ENCODE measurements at places on chromosomes 6 and 20.
A peak's percentile ranks its signal among the peaks of the same experiment; 100 is the strongest.

DNA sequence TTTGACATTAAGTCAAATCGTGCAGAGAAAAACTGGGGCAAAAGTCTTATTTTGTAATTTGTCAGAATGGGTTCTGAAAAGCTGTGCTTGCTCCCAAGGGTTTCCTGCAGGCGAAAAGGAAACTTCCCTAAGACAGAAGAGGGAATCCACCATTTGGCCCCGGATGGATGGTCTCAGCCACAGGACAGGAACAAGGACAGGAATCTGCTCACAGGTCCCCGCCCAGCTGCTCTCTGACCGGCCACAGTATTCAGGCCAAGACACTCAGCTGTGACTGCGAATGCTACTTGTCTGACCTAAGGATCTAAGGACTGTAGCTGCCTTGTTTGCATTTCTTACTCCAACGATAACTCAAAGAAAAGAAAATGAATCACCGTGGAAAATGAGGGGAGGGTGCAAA lies 197.0 kb downstream of the BMP7 start:
- no peak for DNase-seq

GRCh38 chr6:162249907-162250642 lies 477.5 kb downstream of the PRKN start:
- no peak for DNase-seq

GRCh38 chr6:116596815-116597214 lies 19.5 kb upstream of the RSPH4A start:
- no peak for DNase-seq

- DNase-seq = no peak
These were observed 119.4 kb downstream of the CD24 start for GRCh38 chr6:106855117-106855516.

DNA sequence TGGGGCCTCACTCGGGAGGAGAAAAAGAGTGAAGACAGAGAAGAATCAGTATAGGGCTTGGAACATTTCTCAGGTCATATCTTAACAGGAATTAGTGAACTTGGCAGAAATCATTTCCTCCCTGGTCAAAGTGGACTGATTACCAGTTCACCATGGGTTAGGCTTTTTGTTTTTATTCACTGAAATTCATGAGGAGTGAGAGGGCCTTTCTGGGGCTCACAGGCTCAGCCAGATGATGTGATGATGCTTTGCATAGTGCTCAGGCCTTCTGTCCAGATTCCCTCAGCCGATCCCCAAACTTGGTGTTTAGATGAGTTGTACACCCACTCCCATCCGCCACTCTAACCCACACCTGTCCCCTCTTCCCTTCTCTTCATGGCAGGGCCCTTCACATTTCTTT lies 32.5 kb downstream of the SRSF3 start:
- DNase-seq = no peak

DNA sequence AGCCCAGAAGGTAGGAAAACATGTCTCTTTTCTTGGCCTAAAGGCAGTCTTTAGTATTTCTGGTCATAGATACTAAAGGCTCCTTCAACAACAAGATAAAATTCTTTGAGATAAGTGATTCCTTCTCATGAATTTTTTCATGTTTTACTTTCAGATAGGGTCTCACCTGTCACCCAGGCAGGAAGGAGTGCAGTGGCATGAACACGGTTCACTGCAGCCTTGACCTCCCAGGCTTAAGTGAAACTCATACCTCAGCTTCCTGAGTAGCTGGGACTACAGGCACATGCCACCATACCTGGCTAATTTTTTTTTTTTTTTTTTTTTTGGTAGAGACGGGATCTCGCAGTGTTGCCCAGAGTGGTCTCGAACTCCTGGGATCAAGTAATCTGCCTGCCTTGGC lies 9.1 kb downstream of the PNLDC1 start:
- DNase-seq = no peak

DNA sequence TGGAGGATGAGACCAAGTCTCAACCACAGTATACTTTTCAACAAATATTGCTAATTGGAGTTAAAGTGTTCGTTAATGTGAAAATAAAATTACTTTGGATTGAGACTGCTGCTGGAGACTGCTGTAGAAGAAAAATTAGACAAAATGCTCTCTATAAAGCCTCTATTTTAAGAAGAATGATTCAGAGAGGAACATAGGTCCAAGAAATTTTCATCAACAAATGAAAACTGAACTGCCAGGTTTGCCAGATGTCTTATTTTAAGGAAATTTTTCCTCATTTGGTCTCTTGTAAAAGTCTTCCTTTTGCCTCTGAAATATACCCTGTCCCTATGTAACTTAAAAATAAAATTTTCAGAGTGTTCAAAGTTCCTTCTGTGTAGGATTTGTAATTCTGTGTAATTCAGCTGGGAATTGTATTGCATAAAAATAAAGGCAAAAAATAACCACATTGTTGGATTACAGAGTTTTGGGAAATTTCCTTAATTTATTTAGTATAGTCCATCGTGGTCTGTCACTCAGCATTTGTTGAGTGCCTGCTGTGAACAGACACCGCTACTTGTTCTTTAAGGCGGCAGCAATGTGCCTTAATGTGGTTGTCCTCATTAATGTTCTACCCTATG lies 27.4 kb downstream of the ANKS1A start:
- no peak for DNase-seq

DNA sequence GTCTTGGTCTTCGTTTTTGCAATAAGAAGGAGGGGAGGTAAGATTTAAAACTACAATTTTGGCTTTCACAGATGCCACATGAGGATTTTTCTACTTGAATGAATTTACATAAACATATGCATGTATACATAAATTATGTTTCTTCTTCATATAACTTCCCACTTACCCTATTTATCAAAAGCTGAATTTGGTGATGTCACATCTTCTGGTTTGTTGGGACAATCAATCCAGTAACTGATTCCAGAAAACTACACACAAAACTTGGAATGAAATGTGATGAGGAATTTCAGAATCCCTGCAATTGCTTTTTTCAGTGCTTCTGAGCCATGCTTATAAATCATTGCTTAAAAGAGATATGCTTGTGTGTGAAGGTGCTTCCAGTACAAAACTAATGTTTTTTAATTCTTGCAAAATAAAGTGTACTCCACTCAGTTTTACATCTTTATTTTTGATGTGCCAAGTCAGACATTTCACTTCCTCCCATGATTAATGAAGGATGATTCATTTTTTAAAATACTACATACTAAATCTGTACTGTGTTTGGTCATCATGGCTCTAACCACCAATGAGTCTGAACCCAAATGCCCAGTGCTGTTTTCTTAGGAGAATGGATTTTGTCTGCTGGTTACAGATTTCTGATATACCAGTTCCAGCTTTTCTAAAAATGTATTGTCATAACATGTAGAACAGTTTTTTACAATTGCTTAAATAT lies 32.1 kb upstream of the RIN2 start:
- DNase-seq = no peak

DNA sequence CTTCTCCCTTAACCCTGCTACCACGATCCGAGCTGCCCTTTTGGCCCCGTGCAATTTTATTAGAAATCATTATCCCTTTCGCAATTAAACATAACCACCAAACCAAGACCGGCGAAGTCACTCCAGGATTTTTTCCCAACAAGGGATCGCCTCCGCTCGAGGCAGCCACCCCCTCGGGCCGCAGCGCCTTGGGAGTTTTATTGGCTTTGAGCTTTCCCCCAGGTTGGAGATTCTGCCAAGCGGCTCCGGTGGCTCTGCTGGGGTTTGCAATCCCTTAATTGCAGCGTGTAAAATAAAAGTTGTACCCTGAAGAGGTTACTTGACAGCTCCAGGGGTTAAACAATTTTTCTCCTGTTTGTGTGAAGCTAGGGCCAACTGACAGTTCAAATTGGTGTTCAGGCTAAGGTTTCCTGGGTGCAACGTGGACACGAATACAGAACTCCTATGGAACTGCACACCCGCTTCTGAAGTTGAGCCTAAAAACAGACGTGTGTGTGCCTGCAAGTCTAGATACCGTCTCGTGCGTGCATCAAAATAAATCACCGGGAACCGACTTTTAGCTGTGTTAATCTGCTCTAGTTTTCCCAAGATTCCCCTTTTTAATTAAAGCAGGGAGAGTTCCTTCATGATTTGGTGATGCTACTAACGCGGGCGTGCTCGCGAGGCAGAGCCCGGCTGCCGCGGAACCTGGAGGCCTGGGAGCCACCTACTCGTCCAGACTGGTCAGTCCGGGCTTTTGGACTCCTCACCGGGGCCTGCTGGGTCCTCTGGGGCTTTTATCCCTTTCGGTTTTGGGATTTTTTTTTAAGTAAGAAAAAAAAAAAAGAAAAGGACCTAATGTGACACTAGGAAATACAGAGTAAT lies 975 bp upstream of the TFAP2A start:
- no peak for DNase-seq

- DNase-seq = no peak
These were observed 172.4 kb upstream of the PDE10A start for GRCh38 chr6:165835410-165835851.

- no peak for DNase-seq
These were observed 319.6 kb upstream of the QKI start for GRCh38 chr6:163094881-163095280.

- DNase-seq = no peak
These were observed 64.5 kb upstream of the DST start for GRCh38 chr6:56706981-56707726.

DNA sequence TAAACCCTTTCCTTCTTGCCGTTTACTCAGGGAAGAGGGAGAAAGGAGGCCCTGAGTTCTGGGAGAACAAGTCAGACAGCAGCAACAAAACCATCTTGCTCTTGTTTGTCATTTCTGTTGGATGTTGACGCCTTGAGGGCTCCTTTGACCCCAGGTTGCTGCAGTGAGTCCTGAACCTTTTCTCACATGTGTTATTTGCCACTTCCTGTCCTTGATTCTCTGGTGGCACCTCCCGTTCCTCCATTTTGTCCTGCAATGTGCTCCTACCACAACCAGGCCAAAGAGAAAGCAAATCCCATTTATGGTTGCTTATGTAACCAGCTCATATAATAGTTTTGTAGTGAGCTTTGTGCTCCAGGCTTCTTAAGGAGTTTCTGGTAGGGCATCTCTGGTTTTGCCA lies 66.6 kb upstream of the ADGRF4 start:
- peak; percentile 10 for DNase-seq

GRCh38 chr20:31720486-31721407 lies 1.9 kb downstream of the BCL2L1 start:
- DNase-seq = peak; percentile 50

DNA sequence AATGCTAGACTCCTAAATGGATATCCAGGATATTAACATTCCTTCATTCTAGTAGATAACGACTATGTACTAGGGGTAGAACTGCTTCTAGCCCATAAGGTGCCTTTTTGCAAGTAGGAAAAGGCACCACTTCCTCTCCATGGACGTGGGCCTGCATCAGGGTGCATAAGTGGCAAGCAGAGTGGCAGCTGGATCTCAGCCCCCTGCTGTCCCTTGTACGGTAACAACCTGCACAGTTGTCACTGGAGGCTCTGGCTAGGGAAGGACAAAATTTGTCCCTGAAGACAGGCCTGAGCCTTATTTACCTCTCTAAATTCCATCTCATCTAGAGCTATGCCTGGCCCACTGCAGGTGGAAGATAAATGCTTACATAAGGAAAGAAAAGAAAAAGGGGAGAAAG lies 42.5 kb upstream of the SAYSD1 start:
- no peak for DNase-seq

- DNase-seq = peak; percentile 57
These were observed 4.7 kb upstream of the ENPP5 start for GRCh38 chr6:46175446-46175845.

DNA sequence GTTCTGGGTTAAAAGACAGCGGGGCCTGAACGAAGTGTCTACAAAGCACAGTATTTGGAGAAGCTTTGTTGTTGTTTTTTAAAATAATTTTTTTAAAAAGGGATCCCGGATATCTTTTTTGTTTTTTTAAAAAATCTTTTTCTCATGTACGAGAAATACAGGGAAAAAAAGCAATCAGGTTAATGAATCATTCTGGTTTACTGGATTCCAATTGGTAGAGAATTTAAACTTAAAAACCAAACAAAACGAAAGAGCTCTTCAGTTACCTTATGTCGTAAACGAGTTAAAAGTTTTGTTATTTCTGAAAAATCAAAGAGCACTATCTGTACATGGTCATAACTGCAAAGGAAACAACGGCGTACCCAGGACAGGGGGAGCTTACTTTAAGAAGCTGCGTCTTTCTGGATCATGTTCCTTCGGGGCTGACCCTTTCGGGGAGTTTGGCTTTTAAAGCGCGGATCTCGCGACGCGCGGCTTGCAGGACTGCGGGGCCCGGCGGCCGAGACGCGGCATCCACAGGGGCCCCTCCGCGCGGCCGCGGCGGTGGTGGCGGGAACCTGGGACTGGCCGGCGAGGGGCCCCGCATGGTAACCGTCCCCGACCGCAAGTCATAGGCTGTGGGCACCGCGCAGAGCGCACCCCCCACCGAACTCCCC lies 927 bp downstream of the IL20RA start:
- DNase-seq = peak; percentile 8

DNA sequence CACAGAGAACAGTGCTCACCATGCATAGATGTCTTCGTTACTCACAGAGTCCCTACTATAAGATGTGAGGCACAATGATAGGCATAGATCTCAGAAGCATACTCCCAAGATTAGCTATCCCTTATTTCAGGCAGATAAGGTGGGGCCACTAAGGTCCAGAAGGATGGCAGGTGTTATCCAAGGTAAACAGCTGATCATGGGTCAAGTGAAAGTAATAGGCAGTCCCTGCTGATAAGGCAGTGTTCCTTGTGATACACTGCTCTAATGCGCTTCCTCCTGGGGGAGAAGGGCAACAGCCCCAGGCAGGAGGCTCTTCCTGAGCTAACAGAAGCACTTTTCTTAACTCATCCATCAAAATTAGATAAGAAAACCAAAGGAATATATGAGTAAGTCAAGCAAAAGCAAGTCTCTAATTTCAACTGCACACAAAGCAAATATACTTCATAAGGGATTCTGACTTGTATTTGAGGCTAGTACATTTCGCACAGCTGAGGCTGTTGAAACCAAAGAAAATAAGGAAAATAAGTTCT lies 42.2 kb downstream of the METTL24 start:
- no peak for DNase-seq

DNA sequence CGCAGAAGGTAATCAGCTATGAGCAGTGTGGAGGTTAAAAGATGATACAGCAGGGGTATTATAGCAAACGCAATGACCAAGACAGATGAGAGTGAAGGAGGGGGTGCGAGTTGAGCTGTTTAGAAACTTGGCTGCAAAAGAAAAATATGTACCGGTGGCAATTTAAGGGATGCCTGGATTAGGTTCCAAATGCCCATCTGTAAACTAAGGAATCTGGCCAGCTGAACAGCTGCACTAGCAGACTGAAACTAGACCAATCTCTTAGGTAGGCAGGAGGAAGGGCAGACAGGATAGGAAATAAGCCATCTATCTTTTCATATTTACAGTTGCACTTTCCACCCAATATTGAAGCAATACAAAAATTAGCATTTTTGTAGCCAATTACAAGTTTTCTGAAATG lies 407.6 kb downstream of the HTR1B start:
- DNase-seq = no peak

DNA sequence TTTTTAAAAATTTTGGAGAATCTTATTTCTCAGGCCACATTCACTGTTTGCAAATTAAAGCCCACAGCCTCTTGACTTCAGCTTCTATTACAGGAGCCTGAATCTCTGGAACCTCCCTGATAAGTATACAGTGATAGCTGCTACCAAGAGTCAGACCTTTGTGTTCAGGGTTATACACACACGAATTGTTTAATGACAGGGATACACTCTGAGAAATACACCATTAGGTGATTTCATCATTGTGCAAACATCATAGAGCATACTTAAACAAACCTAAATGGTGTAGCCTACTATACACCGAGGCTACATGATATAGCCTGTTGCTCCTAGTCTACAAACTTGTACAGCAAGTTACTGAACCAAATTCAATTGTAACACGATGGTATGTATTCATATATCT lies 473.9 kb downstream of the PKHD1 start:
- DNase-seq = no peak

Data from CD4-positive, alpha-beta T cell treated with Interleukin-10 for 1 hour (primary cell).